HFFc6 (cell line): ENCODE measurements at places on chromosomes 4 and X. TPM values are rescaled to one million over a fixed set of nuclear protein-coding genes. Genes with fewer than 3 reads are reported as not detected.

The ADH7 gene
- not detected in 3 replicates for total RNA-seq

The MAGEC3 gene
- not detected in 3 replicates for total RNA-seq

The RBMX2 gene
- total RNA-seq = 16.1 to 20.7 TPM (median 19.3 TPM) in 3 replicates

The SMIM31 gene
- total RNA-seq = not detected in 3 replicates

DNA sequence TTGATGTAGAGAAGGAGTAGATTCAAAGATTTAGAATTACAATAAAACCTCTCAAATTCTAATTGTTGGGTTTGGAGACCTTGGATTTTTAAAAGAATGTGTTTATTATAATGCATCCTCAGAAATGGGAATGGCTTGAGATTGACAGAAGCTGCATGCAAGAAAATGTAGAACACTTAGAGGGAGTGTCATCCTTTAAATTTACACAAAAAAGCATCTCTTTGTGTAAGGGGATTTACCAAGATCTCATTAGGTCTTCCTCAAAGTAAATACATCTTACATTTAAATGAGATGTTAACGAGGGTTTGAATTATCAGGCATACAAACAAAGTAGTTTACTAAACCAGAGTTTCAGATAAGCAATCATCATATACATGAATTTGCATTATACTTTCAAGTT is 615.0 kb downstream of the FAM133A start:
- no peak for DNase-seq

GRCh38 chr4:186845137-186845842 is 121.6 kb upstream of the FAT1 start:
- peak; percentile 94 for DNase-seq

- DNase-seq = peak; percentile 72
Measured at GRCh38 chr4:1010395-1011021, 918 bp upstream of the FGFRL1 start.

DNA sequence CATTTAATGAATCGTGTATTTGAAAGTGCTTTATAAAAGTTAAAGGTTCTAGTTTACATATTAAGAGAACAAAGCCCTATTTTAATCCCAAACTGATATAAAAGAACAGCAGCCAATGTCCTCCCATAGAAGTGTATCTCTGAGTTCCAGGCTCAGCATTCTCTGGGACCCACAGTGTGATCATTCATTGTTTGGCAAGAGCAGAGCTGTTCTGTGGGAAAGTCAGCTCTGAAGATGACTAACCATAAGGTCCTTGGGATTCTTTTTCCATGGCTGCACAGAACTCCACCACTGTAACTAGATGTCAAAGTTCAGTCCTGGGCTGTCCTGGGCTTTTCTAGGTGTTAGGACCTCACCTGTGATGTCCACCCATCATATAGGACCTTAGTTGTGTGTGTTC is 157.0 kb upstream of the TLL1 start:
- DNase-seq = no peak

- peak; percentile 5 for DNase-seq
Measured at GRCh38 chrX:140141444-140142029, 176.2 kb upstream of the CXorf66 start.

GRCh38 chr4:186628058-186628711 is 72.8 kb upstream of the MTNR1A start:
- no peak for DNase-seq

DNA sequence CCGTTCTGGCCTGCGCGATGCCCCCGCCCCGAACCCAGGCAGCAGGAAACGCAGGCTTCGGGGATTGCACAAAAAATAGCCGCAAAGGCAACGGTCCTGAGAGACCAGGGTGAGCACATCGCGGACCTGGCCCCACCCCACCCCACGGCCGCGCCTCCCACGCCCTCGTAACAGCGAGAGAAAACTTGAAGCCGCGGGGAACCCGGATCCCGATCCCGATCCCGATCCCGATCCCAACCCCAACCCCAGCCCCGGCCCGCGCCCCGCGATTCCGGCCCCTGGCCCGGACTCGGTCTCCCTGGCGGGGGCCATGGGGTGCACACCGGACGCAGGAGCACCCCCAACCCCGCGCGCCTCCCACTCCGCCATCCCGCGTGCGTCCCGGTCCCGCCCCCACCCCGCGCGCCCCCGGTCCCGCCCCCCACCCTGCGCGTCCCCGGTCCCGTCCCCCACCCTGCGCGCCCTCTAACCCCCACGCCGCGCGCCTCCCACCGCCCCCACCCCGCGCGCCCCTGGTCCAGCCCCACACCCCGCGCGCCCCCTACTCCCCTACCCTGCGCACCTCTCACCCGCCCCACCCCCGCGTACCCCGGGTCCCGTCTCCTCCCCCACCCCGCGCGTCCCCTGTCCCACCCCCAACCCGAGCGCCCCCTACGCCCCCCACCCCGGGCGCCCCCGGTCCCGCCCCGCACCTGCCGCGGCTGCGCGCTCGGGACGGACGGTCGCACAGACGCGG is 29.0 kb downstream of the NOP14 start:
- peak; percentile 56 for DNase-seq
